ENCODE measurements at places on chromosomes 5 and 9.

DNA sequence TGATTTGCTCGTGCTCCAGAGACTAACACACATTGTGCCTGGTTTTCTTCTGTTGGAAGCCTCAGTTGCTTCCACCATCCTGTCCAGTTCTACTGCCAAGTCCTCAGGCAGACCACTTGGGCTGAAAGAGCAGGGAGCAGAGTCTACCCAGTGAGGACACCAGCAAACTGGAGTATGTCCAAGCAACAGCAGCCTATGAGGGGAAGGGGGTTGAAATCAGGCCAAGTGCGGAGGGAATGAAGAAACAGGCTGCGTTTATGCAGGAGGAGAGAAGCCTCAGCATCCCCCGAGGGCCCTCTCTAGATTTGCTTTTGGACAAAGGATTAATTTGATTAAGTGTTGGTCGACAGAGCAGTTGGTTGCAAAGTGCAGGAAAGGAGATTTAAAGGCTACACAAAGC is 14.5 kb downstream of the DOCK2 start:
- no peak for DNase-seq

GRCh38 chr9:132201780-132202703 is 40.2 kb downstream of the NTNG2 start:
- DNase-seq, result no peak

DNA sequence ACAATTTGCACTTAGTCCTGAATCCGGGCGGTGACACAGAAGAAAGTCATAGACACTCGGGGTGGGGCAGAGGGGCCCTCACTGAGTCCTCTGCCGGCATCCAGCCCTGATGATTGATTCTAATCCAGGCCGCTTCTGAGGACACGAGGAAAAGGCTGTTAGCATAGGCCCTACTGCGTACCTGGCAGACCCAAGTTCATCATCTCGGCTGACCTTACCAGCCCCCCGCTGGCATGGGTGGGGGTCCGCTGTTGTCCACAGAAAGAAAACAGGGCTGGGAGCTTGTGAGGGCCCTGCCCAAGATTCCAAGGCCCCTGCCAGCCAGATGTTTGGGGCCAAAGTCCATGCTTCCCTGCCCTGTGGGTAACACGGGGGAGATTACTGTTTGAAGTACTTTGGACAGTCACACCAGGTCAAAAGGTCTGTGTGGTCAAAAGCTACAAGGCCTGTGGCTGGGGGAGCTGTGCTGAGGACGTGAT is 24.5 kb downstream of the ERGIC1 start:
- DNase-seq, result no peak

DNA sequence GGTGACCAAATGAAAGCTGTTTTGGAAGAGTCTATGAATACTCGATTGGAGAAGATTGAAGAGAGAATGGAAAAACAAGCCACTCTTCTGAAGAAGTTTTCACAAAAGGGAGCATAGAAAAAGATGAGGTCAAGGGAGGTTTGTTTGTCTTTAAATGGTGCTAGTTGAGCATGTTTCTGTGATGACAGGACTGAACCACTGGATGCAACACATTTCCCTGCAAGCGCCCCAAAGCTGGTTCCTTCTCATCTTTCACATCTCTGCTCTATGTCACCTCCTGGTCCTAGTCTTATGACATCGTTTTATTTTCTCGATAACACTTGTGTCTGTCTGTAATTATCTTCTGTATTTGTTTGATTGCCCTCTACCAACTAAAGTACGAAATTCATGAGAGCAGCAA is 3.8 kb upstream of the CCDC192 start:
- no peak for DNase-seq

GRCh38 chr5:59732806-59733205 is 160.7 kb downstream of the PDE4D start:
- no peak for DNase-seq

GRCh38 chr9:21813575-21814473 is 11.4 kb downstream of the MTAP start:
- DNase-seq, result peak; percentile 48

DNA sequence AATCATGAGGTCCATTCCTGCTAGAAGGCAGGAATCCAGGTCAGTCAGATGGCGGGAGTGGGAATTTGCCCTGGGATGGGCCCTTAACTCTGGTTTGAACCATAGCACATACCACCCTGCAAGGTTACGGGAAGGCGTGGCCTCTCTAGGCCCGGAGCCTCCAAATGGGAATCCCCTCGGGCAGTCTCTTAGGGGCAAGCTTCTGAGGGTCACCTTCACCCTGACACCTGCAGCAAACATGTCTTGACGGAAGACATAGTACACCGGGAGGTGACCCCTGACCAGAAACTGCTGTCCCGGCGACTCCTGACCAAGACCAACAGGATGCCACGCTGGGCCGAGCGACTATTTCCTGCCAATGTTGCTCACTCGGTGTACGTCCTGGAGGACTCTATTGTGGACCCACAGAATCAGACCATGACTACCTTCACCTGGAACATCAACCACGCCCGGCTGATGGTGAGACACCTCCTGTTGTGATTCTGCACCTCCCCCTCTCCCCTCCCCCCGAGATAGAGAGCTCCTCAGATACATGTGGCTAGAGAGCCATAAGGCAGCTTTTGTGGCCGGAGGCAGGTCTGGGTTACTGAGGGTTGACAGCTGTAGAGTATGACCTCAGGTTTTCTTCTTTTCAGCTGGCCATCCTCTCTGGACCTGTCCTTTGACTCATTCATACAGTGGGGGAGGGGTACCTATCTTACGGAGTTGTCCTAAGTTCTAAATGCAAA is 957 bp downstream of the PRELID1 start:
- no peak for DNase-seq

GRCh38 chr5:151144922-151145321 is 12.7 kb downstream of the ANXA6 start:
- DNase-seq, result no peak

DNA sequence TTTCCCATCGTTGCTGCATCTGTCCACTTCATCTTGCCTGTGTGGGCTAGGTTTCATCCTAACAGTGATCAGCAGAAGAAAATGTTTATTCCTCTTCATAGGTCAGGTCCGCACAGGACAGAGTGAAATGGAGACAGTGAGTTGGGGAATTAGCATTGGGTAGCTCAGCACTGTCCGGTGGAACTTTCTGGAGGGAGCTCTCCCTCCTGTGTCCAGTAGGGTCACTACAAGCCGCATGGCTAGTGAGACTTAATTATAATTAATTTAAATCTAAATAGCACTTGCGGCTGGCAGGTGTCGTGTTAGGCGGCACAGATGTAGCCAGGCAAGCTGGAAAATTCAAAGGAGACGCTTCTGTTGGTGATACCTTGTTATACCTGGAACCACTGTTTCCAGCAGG is 48.4 kb downstream of the CFAP77 start:
- no peak for DNase-seq

DNA sequence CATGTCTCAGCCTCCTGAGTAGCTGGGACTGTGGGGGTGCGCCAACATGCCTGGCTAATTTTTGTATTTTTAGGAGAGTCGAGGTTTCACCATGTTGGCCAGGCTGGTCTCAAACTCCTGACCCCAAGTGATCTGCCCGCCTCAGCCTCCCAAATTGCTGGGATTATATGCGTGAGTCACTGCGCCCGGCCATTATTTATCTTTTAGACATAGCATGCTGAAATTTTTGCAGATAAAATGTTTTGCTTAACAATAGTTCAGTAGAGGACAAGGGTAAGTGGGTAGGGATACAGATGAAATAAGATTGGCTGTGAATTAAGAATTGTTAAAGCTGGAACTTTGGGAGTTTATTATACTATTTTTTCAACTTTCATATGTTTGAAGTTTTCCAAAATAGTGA is 150.8 kb upstream of the GRHPR start:
- DNase-seq, result no peak

GRCh38 chr5:126450346-126450745 is 27.1 kb downstream of the GRAMD2B start:
- DNase-seq, result no peak

GRCh38 chr5:68377733-68378132 is 162.2 kb downstream of the PIK3R1 start:
- no peak for DNase-seq

DNA sequence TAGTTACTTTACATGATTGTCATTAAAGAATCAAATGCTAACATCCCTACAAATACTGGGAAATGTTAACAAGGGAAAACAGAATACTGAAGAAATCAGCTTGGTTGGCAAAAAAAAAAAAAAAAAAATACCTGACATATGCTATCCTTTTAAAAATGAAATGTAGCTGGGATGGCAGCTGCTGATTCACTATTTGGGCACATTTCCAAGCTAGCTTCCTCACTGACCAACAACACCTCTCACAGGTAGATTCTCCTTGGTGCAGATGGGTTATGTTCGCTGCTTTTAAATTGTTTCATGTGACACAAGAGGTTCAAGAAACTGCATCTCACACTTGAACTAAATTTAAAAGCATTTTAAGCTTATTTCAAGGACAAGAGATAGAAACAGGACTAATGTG is 6.1 kb upstream of the PRUNE2 start:
- no peak for DNase-seq
